8988T (cell line): ENCODE measurements at places on chromosomes 2 and 18.

GRCh38 chr2:218005028-218005427 is 2.2 kb upstream of the TNS1 start:
- DNase-seq, result no peak

DNA sequence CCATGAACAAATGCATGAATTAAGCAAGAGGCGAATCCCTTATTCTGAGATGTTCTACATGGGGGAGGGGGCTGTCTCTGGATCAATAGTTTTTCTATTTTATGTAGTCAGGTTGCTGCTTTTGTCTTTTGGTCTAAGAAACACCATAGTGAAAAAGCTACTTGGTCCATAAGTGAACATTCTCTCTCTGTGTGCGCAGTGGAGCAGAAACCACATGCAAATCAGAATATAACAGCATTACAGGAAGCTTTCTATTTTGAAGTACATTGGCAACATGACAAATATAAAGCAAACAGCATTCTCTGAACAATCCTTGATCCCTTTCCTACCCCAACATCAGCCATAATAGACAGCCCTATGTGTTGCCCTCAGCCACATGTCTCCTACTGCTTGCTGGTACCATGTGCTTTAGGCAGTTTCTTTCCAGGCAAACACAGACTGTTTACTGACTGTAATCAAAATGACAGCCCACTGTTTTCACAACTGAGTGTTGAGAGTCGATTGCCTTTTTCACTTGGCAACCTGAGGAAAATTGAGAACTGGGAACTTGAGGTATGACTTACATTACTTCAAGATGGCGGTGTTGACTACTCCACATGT is 10.6 kb downstream of the SCN3A start:
- no peak for DNase-seq

DNA sequence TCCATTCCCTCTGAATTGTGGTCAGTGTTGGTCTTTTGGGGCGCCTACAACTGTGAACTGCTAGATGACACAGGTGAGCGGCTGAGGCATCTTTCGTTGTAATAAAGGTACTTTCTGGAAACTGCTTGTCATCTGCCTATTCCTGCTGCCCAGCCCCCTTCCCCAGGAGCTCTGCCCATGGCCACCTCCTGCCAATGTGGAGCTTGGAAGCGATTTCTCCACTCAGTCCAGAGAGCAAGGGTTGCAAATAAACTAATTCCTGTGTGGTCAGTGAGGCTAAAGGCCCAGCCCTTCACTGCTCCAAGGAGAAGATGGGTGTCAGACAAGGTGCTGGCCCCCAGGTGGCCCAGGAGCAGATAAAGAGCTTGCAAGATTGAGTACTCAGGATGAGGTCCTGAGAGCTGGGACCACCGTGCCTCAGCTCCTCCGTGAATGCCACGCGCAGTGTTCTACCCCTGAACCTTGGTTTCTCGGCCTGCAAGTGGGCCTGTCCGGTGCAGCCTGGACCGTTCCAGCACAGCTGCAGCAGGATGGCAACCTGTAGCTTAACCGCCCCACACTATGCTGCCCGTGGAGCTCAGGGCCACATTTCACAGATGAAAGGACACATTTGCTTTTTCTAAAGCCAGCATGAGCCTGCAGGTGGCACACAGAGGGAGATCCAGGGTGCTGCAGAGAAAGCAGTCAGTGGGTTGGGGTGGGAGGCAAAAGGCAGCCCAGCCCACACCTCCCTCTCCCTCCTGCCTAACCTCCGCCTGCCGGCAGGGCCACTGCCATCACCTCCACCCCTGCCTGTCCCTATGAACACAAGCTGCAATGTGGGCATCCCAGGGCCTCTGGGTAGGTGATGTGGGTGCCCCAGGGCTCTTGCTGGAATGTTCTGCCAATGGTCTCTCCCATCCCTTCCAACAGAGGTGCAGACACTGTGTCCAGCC is 78.7 kb upstream of the OTOF start:
- no peak for DNase-seq

DNA sequence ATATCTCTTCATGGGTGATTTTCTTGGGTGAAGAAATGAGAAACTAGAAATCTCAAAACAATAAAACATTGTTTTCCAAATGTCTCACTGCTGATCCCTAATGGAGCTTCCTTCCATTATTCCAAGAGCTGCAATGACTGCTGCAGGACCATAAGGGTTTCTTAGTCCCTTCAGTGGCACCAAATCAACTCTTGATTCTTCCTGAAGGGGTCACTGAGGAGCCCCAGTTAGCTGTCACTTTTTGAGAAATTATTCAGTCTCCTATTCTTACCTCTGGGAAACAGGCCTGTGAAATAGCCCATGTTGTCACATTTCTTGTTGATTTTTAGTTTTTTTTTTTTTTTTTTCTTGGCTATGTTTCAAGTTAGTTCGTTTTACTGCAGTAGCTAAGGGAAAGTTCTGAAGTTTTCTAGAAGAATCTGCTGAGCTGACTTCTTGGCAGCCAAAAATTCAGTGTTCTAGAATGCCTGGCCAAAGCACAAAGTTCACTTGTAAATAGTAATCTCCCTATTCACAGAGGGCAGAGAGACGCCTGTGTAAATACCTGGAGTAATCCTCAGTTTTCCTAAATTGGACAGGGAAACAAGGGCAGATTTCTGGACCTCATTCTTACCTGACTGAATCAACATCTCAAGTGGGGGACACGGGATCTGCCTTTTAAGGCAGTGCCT is 480.0 kb downstream of the RIT2 start:
- DNase-seq, result no peak

- DNase-seq, result no peak
These were observed 49.8 kb downstream of the GLS start for GRCh38 chr2:190930411-190930810.

- DNase-seq, result no peak
These were observed 65.6 kb downstream of the WDR7 start for GRCh38 chr18:56716692-56717146.

DNA sequence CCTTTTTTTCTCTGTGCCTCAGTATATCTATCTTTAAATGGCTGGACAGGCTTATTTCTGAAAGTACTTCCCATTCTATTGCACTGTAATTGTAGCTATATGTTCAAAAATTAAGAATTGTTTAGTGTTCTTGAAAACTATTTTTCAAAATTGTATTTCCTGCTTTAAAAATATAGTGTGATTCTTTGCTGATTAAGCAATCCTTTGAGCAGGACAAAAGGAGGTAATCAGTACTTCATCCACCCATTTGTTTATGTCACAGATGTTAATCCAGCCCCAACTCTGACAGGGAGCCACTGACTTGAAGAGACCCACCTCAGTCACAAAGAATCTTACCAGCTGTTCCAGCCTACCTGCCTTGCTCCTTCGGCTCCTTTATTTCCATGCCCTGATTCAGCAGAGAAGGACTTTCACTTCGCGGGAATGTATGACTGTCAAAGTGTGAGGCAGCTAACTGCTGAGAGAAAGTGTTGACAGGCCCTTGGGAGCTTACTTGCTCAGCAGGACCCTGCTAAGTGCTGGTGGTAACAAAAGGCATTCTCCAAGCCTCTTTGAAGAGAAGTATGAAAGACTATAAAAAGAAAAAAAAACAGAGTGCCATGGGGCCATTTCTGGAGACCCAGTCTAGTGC is 393.3 kb upstream of the CYRIA start:
- no peak for DNase-seq

- DNase-seq, result no peak
These were observed 164.4 kb downstream of the UPP2 start for GRCh38 chr2:158266111-158266510.

DNA sequence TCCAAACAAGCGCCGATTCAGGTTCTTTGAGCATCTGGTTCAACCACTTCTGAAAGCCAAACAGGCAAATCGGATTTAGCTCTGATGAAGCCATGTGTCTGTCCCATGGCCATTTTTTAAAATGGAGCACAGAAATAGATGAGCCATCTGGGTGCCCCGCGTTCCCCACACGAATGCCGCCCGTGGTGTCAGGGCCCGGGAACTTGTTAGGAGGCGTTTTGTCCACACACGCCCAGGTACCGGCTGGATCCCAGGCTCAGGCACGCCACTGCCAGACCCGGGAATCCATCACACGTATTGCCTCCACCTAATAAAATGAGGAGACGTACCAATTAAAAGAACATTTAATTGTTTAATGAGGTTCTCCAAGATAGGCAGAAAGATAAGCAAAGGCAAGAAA is 374.4 kb upstream of the SALL3 start:
- DNase-seq, result no peak

- DNase-seq, result no peak
These were observed 41.0 kb upstream of the DOCK10 start for GRCh38 chr2:225083276-225083675.

DNA sequence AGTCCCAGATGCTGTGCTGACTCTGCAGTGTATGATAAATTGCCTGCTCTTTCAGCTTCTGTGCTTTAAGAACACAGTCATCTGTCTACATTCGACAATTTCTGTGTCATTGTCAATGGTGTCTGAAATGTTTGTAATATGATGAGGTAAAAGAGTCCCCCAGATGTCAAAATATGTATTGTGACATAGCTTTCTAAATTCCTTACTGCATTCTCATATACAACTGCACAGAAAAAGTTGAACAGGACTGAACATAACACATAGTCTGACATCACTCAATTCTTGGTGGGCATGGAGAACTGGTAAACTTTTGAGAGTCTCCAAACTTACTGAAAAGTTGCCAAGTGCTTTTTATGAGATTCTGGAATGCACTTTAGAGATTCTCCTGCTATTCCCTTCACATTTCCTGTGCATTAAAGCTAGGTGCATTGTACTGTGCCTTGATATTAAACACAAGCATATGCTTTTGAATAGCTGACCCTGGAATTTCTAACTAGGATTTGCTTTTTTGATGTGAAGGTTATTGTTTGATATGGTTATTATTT is 48.1 kb upstream of the ARHGAP28 start:
- DNase-seq, result no peak

DNA sequence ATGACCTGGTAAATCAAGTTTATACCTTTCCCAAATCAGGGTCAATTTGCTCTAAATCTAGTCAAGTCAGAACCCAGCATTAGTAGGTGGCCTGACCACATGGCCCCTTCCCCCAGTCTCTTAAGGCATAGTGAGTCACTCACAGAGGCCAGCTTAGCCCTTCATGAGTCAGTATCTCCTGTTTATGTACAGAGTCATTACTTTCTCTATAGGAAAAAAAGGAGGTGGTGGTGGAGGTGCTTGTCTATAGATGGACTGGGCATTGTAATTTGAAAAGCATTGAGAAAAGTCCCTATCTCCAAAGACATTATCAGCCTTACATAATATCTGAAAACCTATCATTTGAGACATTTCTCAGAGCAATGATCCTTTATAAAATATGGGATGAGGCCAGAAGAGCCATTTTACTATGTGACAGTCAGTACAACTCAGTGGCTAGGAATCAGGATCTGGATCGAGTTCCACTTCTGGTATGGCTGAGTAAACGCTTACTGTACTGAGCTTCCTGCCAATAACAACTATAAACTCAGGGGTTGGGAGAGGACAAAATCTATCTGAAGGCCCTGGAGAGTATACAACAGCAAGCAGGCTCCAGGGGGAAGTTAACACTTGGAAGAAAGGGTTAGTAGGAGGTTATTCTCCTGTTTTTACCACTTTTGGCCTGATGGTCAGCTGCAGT is 22.5 kb upstream of the SIGLEC15 start:
- no peak for DNase-seq

DNA sequence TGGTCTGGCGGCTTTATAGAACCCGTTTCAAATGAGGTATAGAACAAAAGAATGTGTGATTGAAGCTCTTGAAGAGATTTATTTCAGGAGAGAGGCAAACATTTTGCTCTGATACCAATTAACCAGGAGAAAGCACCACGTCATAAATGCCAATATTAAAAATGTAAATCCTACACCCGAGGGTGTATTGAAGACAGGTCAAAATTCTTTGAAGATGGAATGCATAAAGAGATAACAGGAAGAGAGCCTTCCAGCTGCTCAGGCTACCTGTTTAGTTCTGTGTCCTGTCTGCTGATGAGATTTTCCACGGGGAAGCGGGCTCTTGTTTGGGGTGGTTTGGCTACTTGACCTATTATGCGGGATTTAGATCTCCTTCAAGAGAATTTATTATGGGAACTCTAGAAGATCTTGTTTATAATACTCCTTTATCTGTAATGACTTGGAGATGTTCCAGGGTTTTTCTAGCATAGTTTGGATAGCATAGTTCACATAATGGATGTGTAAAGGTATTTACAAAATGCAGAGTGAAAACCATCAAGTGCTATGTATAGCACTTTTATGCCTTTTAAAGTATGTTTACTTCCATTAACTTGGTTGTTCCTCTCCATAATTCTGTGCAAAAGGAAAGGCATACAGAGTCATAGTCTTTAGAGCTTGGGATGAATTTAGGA is 204.5 kb upstream of the SPRED2 start:
- DNase-seq, result no peak

DNA sequence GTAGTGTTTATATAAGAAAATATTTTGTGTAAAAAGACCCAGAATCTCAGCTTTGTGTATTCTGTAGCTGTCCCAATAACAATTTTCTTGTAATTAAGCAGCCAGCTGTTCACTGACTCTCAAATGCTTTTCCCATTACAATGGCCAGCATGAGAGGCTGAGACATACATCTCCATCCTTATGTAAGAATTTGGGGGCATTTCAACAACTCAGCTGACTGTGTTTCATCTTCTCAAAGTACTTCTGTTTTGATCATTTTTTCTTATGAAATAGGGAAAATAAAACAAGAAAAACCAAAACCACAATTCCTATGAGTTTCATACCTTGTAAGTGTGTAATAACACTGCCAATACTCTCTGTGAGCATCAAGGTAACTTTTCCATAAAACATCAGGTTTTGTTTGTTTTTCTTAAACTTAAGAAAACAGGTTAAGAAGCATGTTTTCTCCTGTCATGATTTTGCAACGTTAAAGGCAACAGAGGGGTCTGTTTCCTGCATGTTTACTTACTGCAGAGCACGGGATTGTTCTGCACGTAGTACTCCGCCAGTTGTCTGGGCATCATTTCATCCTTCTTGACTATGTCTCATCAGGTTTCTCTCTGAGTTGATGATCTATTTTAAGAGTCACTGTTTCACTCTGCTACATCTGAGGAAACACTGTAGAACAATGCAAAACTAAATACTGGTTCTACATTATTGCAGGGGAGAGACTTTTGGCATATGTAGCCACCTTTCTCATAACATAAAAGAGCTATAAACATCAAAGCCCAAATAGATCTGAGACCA is 62.9 kb upstream of the CYRIA start:
- DNase-seq, result no peak

DNA sequence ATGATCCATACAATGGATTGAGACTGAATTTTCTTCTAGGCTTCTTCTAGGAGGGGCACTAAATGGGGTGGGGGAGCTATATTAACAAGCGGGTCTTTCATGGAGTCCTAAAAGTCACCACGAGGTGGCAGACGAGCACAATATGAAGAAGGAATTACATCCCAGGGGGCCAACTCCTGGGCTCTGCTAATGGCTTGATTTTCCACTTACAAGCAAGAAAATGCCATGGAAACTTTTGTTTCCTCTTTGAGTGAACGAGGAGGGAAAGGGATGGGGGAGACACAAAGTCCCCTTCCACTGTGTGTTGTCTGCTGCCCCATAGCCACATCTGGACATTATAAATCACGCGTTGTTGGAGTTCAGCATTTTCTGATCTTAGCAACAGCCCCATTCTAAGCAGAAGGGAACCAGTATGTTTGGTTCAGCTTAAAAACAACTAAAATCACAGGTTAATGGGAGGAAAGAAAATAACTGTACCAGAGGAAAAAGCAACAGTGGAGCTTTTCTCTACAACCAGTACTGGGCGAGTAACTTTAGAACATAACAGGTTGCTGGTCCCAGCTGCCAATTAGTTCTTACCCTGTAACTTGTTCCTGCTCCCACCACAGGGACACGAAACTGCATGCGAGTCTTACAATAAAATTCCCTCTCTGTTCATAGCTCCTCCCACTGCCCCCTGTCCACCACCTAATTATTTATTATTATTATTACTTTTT is 285.0 kb upstream of the PARD3B start:
- DNase-seq, result peak; percentile 42
